ENCODE measurements at places on chromosomes 5 and 9.

DNA sequence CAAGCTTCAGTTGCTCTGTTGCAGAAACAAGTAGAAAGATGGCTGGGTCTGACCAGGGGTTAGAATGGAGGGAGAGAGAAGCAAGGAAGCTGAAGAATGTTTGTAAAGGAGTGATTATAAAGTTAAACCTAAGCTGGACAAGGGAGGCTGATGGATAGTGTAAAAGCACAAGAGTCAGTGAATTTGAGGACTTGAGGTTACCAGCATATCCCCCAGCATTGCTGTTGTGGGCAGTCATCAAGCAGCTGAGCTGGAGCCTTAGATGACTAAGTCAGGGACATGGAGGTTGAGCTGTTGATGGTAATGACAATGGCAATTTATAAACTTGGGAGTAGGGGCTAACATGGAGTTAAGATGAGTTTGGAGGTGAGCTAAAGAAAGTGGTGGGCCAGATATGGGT lies 131.5 kb downstream of the ERCC6L2 start:
- no peak for DNase-seq

DNA sequence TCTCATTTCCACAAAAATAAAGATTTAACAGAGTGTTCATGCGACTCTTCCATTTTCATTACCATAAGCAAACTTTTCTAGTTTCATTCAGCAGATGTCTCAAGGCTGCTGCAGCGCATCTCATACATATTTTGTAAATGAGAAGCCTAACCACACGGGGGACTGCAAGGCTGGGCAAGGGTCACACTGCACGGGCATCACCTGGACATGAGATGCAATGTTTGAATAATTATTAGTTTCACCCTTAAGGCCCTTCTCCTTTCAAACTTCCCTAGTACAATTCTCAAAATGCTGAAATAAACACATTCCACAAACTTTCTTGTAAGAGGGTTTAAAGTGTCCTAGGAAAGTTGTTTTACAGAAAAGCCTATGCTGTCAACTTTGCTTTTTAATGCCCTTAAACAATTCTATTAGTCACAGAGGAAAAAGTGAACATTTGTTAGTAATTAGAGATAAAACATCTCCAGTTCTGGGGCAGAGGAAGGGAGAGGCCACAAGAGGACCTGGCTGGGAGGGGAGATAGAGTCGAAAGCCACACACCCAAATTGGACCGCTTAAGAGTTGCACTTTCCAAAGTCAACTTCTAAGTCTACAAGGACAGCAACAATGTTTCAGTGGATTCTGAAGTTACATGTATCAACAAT lies 1.3 kb downstream of the DENND1A start:
- DNase-seq: no peak

DNA sequence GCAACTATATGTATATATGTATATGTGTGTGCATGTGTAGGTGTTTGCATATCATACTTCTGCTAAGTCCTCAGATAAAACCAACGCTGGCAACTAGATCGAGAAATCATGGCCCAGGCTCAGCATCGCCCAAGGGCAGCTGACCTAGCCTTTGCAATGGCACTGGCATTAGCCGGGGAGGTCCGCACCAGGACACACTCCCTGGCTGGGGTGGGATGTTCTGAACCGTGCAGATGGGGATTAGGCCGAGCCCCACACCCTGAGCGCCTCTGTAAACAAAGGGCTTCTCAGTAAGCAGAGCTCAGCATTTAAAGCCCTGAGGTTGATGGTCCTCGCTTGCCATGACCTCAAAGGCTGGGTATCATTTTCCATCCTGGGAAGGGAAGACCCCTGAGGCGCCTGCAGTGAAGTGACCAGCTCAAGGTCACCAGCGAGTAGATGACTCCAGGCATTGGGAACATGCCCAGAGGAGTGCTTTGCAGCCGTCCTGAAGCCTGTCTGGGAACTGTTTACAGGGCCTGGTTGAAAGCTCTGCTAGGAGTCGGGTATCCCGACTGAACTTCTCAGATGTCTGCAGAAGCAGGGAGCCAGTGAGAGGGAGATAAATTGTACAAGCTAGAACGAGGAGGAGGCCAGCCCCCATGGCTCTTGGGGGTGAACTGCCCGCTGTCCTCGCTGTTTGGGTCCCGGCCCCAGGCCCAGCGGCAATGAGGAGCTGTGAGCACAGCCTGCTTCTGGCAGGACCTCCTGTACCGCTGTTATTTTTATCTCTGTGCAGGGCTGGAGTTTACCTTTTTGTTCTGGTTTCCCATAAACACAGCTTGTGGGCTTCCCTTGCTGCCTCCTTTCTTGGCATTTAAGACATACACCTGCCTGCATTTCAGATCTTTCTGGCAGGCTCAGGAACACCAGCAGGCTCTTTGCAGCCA lies 18.4 kb downstream of the GADD45G start:
- no peak for DNase-seq

GRCh38 chr9:86926145-86926544 lies 21.2 kb downstream of the GAS1 start:
- no peak for DNase-seq

GRCh38 chr5:133232011-133232410 lies 180.2 kb downstream of the HSPA4 start:
- DNase-seq: peak; percentile 64

DNA sequence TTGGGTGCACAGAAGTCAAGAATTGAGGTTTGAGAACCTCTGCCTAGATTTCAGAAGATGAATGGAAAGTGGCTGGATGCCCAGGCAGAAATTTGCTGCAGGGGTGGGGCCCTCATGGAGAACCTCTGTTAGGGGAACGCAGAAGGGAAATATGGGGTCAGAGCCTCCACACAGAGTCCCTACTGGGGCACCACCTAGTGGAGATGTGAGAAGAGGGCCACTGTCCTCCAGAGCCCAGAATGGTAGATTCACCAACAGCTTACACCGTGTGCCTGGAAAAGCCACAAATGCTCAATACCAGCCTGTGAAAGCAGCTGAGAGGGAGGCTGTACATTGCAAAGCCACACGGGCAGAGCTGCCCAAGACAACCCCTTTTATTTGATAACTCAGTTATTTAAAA lies 383.5 kb downstream of the TLE4 start:
- peak; percentile 2 for DNase-seq

- DNase-seq: no peak
Measured at GRCh38 chr5:113292462-113292861, 142.3 kb downstream of the TSSK1B start.

GRCh38 chr5:179822444-179822990 lies 1.8 kb downstream of the SQSTM1 start:
- DNase-seq: no peak
